Effector CD8-positive, alpha-beta T cell (primary cell): ENCODE measurements at places on chromosomes 12 and 14.

DNA sequence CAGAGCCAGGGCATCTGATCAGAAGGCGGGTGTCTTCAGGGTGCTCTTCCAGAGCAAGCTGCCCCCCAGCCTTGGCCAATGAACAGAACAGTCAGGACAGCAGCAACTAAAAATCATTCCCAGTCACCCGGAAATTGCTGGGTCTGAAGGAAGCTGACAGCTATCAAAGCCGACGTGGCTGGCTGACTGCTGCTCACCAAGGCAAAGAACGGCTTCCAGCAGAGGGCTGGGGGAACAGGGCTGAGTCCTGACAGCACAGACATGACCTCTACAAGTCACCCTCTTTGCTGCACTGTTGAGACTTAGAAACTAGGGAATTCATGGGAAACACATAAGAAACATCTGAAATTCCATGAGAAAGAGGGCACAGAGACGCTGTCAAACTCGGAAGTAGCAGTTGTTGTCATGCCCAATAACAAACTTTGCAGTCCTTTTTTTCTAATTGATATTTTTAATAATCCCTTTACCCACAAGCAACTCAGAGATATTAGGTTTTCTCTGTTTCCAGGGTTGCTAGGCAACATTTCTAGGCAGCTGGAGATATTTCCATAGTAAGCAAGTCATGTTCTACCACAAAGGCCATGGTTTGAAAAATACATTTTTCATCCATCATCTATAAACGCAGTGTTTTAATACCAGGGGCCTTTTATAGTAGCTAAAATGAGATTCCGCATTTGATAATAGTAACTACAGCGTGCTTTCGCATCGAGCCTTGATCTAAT, 365.2 kb downstream of the SEC23A start:
- DNase-seq, result no peak

DNA sequence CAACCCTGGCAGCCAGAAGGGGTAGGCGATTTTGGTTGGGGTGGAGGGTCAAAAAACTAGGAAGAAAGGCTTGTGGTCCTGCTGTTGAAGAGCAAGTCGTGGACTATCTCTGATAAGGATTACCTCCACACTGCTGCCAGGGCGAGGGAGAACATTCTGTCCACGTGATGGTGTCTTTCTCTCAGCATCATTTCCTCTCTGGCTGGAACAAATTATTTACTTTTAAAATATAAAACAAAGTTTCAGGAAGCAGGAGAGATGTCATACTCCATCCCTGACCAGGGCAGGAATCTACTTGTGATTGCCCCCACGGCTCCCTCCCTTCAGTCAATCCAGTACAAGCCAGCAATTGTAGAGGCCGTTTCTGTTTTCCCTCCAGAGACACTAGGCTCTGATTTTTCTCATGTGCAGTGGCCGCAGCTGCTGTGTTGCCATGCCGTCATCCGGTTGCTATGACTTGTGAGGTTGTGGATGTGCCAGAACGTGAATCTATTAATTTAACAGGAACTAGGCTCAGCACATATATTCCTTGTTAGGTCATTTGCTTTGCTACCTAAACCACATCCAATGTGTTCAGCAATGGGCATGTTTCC, 61.5 kb upstream of the PTGR2 start:
- no peak for DNase-seq

DNA sequence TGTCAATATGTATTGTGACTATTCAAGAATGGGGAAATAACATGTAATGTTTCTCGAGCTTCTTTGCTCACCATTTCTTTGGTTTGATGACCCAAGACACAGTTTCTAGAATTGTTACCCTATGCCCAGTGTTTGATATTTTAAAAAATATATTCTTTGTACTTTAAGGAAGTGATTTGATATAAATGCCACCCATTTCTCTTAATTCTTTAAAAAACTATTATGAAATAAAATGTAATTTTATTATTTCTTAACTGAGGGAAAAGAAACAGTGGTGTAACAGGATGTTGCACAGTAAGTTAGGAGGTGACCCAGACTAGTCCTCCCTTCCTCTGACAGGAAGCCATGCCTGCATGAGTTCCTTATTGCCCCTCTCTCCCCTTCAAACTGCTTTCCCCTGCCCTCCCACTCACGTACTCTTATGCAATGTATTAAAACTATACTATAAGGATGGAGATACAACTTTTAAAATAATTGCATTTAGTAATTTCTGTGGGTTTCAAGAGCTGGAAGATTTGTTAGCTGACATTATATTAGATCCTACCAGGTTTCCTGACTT, 279.4 kb downstream of the TMTC2 start:
- no peak for DNase-seq

DNA sequence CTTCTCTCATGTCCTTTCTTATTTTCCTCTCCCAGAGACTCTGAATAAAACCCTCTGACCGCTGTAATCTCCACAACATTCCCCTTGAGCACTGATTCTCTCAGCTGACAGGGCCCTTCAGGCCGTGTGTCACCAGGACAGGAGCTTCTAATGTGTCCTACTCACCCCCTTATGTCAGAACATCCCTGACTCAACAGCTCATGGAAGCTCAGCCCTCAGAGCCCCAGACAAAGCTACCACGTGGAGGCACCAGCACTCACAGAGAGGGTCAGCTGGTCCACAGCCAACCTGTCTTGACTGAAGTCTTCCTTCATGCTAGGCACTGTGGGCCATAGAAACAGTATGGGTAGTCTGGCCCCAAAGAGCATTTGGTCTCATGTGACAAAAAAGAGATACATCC, 49.8 kb downstream of the SMUG1 start:
- DNase-seq, result no peak

GRCh38 chr14:44081146-44081545, 425.9 kb downstream of the FSCB start:
- no peak for DNase-seq

- DNase-seq, result no peak
Observed at GRCh38 chr12:56695327-56696101, 7.4 kb upstream of the PTGES3 start.

DNA sequence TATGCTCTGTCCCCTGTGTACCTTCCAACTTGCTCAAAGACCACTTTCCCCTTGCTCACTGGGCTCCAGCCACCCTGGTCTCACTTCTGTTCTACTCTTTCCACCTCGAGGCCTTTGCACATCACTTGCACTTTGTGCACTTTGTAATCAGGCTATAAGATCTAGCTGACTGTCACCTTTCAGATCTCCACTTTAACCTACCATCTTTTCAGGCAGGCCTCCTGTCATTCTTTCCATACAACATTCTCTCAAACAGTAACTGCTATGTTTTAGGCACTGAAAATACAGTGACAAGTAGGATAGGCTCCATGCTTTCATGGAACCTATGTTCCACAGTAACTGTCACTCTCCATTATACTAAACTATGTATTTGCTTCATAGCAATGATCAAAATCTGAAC, 14.0 kb downstream of the CPM start:
- DNase-seq, result no peak
